ENCODE measurements at places on chromosomes 7 and 10.

GRCh38 chr10:89600041-89600440 is 45.0 kb downstream of the PANK1 start:
- DNase-seq = no peak

GRCh38 chr7:44136731-44137130 is 4.4 kb downstream of the MYL7 start:
- DNase-seq = no peak

GRCh38 chr7:40811666-40812065 is 676.9 kb downstream of the SUGCT start:
- no peak for DNase-seq

GRCh38 chr7:18469316-18469715 is 26.2 kb upstream of the HDAC9 start:
- no peak for DNase-seq

DNA sequence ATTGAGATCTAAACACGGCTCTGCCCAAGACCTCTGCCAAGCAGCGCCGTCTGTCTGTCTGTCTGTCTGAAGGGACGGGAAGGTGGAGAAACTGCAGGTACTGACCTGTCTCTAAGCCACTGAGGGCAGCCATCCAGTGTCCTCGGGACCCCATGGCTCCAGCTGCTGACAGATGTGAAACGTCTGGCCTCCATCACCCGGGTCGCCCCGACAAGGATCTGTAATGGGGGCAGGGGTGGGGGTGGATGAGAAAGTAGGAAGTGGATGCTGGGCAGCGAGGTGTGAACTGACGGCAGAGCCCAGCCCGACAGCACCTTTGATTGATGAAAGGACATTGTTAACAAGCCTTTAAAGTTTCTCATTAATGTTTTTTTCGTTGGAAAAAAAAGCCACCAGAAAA is 193.1 kb downstream of the EBF3 start:
- no peak for DNase-seq

DNA sequence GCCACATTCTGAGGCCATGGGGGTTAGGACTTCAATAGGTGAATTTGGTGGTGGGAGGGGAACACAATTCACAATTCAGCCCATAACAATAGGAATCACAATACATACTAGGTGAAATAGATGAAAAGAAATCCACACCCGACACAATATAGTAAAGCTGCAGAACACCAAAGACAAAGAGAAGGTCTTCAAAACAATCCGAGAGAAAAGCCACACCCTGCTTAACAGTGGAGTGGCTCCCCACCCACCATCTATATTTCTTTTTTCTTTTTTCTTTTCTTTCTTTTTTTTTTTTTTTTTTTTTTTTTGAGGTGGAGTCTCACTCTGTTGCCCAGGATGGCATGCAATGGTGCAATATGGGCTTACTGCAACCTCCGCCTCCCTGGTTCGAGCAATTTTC is 14.7 kb upstream of the TIAL1 start:
- DNase-seq = no peak

- DNase-seq = no peak
Observed at GRCh38 chr7:117724898-117725297, 148.3 kb downstream of the CTTNBP2 start.

- DNase-seq = no peak
Observed at GRCh38 chr7:102065226-102065625, 221.4 kb upstream of the SH2B2 start.

DNA sequence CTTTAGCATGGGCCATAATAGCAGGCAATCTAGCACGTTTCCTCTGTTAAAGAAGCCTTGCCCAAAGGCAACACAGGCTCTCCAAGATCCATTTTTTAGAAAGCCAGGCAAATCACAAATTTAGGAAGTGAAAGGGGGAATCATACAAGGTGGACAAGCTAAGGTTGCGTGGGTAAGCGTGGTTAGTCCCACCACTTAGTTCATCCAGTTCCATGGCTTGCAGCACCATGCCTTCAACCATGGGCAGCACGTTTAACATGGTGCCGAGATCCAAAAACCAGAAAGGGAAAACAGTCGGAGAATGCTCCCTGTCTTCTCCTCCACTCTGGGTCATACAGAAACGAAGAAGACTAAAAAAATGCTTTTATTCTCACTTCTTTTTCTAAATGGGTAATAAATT is 234.4 kb upstream of the IMMP2L start:
- no peak for DNase-seq

- DNase-seq = no peak
Observed at GRCh38 chr10:107649249-107649648, 484.7 kb upstream of the SORCS1 start.

DNA sequence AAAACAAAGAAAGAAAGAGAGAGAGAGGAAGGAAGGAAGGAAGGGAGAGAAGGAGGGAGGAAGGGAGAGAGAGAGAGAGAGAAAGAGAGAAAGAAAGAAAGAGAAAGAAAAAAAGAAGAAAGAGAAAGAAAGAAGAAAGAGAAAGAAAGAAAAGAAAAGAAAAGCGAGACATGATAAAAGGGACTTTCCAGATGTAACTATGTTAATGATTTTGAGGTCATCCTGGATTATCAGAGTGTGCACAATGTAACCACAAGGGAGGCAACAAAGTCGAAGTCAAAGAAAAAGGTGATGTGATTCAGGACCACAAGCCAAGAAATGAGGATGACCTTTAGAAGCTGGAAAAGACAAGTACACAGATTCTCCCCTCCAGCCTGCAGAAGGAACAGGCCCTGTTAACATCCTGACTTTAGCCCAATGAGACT is 48.9 kb upstream of the PAX2 start:
- no peak for DNase-seq

DNA sequence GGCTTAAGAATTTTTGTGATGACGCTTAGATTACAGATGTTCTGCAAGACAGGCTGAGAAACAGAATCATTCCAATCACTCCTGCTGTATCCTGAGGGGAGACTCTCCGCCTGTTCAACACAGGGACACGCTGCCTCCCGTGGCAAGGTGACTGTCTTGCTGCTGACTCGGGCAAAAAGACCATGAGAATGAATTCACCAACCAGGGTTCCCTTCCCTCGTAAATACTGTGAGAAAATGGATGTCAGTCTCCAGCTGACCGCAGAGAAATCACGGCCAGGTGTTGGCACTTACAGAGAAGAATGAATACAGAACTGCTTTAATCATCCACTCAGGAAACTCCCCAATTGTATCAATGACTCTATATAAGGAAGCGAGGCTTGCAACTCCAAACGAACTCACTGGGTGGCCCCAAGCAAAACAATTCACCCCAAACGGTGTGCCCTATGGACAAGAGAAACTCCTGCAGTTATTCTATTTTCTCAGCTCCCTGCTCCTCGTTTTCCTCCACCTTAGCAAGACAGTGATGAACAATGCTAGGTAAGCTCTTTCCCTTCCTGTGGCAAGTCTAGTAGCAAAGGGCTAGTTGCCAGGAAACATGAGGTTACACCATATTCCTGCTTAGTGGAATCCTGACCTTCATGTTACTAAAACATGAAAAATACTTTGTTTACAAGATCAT is 22.8 kb downstream of the GNA12 start:
- no peak for DNase-seq

DNA sequence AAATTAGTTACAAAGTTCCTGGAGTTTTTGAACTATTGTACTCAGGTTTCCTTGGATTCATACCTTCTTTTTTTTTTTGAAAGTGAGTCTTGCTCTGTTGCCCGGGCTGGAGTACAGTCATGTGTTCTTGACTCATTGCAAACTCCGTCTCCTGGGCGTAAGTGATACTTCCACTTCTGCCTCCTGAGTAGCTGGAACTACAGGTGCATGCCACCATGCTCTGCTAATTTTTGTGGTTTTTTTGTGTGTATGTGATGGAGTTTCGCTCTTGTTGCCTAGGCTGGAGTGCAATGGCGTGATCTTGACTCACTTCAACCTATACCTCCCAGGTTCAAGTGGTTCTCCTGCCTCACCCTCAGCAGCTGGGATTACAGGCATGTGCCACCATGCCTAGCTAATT is 22.3 kb downstream of the MCM10 start:
- no peak for DNase-seq

- DNase-seq = no peak
Observed at GRCh38 chr10:98154076-98154475, 19.6 kb downstream of the R3HCC1L start.

- DNase-seq = no peak
Observed at GRCh38 chr7:159098811-159099655, 45.6 kb downstream of the VIPR2 start.

GRCh38 chr7:17646253-17646956 is 293.9 kb downstream of the SNX13 start:
- no peak for DNase-seq

DNA sequence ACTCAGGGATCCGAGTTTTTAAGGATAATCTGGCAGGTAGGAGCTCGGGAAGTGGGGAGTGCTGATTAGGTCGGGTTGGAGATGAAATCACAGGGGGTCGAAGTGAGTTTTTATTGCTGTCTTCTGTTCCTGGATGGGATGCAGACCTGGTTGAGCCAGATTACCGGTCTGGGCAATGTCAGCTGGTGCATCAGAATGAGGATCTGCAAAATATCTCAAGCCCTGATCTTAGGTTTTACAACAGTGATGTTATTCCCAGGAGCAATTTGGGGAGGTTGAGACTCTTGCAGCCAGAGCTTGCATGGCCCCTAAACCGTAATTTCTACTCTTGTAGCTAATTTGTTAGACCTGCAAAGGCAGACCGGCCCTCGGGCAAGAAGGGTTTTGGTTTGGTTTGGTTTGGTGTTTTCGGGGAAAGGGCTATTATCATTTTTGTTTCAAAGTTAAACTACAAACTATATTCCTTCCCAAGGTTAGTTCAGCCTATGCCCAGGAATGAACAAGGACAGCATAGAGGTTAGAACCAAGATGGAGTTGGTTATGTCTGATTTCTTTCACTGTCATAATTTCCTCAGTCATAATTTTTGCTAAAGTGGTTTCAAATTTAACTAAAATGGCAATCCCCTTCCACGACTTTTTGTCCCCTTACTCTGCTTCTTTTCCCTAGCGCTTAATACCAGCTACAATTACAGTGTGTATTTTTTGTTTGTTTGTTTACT is 20.6 kb upstream of the PIK3CG start:
- DNase-seq = no peak

DNA sequence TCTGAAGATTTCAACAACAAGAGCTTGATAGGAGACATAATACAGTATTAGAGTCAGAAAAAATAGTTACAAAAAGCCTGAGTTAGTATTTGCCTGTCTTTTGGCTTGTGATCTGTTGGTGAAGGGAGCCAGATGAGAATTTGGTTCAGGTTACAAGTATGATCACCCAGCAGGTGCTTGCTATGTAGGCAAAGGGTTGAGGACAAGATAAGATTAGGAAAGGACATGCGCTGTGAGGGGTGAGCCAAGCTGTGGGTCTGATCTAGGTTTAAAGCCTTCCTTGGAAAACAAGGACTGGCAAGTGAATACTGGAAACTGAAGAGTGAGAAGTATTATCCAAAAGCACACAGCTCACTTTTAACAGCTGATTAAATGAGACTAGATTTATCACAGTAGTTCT is 28.7 kb upstream of the CD36 start:
- no peak for DNase-seq

- no peak for DNase-seq
Observed at GRCh38 chr7:43785420-43785819, 26.9 kb downstream of the BLVRA start.

GRCh38 chr7:107332488-107333269 is 137.2 kb upstream of the GPR22 start:
- peak; percentile 4 for DNase-seq

DNA sequence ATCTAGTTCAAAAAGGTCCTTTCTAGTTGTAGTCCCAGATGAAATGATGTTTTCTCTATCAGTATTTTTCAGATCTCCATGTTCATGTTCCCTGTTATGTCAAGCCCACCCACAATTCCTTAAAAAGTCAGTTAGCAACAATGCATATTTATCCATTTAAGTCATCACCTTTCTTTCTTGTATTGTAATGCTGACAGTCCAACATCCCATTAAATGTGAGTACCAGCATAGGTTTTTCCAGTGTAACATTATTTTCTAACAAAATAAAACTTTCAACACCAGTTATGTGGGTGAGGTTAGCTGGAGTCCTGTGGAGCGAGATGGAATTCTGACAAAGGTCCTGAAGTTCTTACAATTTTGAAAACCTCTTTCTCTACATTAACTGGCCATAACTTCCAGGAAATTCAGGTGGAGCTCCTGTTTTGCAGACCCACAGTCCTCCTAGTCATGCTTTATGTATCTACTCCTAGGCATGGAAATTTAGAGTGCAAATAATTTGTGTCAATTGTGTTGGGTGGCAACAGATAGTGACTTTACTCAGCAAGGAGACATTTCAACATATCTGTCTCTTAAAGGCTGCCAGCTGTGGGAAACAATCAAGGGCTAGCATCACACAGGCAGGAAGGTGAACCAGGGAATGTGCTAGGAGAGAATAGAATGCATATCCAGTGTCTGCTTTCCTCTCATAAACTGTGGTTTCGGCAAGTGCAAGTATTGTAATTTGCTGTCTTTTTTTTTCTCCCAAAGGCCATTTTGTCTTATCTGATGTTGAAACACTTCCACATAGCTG is 162.6 kb downstream of the MTERF1 start:
- DNase-seq = no peak

DNA sequence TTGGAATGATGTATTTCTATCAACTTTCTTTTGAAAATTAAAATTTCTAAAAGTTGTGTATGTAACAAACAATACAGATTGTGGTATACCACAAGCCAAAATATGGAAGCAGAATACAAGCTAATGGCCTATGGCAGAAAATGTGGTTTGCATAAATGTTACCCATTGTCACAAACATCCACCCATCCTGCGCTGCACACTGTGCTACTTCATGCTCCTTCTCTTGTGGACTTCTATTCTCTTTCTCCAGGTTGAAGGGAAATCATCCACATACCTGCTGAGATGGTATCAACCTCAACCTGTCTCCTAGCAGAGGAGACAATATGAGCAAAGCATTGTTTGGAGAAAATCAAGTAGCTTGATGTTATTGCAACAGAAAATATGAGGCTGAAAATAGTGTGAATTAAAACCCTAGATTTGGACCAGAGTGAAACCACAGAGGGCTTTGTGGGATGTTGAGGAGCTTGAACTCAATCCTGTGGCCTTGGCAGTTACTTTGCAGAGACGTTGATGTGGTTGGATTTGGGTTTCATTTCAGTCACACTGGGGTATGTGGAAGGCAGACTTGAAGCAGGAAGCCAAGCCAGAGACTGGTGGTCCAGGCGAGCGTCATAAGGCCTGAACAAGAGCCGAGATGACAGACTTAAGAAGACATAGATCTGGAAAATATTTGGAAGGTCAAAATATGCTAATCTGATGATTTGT is 63.8 kb downstream of the ICA1 start:
- no peak for DNase-seq

DNA sequence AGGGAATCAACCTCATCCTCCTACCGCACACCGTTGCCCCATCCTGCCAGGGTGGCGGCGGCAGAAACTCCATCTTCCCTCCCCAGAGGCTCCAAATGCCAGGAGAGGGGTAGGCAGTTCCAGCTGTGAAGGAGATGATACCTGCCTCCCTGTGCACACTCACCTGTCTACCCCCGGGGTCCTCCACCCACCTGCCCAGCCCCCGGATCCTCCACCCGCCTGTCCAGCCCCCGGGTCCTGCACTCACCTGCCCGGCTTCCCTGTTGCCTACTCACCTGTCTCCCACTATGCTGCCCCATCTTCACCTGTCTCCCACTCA is 13.4 kb upstream of the DNAAF5 start:
- no peak for DNase-seq

- peak; percentile 59 for DNase-seq
Observed at GRCh38 chr7:44145969-44146911, 5.1 kb upstream of the MYL7 start.

GRCh38 chr10:118511711-118512110 is 83.7 kb downstream of the PRLHR start:
- no peak for DNase-seq

GRCh38 chr10:97939446-97939990 is 89.9 kb downstream of the GOLGA7B start:
- no peak for DNase-seq

- no peak for DNase-seq
Observed at GRCh38 chr7:99748846-99749579, 14.0 kb upstream of the CYP3A7 start.

GRCh38 chr7:104074529-104074928 is 85.1 kb upstream of the RELN start:
- no peak for DNase-seq

Data from naive thymus-derived CD4-positive, alpha-beta T cell (primary cell).